Activated CD4-positive, alpha-beta memory T cell treated with anti-CD3 and anti-CD28 coated beads, Interleukin-2, amount 10 ng/mL, durations not matched to agents 7 days and 5 days (primary cell): ENCODE measurements at places on chromosomes 11 and 22.
A peak's percentile ranks its signal among the peaks of the same experiment; 100 is the strongest.

DNA sequence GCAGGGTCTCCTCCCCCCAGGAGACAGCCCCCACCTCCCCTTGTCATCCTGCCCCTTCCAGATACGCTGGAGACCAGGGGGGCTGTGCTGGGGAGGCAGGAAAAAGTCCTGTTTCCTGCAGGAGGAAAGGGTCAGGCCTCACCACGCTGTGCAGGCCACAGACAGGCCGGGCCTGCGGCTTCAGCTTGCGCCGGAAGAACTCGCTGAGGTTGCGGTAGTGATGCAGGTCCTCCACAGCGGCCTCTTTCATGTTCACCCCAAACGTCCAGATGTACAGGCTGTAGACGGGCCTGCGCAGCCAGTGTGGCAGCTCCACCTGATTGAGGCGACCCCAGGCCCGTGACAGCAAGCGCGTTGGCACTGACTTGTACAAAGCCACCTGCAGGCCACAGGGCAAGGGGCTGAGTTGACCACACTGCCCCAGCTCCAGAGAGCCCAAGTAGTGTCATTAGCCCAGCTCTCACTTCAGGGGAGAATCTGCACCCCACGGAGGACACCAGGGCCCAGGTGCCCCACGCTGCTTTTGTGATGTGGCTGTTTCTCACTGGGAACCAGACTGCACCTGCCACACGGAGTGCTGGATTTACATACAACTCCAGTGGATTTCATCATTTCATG is 40.4 kb downstream of the PISD start:
- H3K27me3 ChIP-seq = no peaks in the 10 kb centered on the region
- H3K4me1 ChIP-seq = peaks cover 7% of the 10 kb centered on the region
- DNase-seq = no peak

- no peak overlapping the region for H3K27ac ChIP-seq
- no peak for DNase-seq
- H3K4me3 ChIP-seq = no peak overlapping the region
- peaks cover 11% of the 10 kb centered on the region for H3K27me3 ChIP-seq
- H3K36me3 ChIP-seq = no peaks in the 10 kb centered on the region
Observed at GRCh38 chr11:83475760-83476159, 189.6 kb upstream of the CCDC90B start.

DNA sequence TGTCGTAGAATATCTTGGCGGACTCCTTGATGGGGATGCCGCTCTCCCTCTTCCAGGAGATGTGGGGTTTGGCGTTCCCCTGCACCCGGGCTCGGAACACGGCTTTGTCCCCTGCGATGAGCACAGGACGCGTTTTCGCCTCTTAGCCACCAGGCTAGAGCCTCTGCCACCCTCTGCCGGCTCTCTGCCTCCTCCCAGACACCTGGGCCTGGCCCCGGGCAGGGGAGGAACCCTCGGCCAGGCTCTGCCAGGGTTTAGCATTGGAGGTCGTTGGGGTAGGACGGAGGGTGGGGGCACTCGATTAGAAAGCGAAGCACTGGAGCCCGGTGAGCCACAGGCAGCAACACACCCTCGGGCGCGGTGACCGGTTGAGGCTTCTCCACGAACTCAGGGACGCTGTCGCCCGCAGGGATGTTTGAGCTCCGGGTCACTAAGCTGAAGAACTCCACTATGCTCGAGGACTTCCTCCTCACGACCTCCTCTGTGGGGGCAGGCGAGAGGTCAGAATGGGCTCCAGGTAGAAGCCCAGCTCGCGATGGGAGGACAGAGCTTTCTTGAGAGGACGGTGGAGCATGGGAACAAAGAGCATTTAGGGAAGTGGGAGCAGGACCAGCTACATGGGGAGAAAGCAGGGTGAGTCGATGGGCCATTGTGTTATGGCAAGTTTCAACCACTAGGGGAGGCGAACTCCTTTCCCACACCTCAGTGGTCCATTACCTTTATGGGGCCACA is 4.3 kb downstream of the IGSF22 start:
- H3K4me3 ChIP-seq = peak overlapping the region; percentile 80
- H3K27ac ChIP-seq = peak overlapping the region; percentile 31
- H3K27me3 ChIP-seq = peaks cover 11% of the 10 kb centered on the region
- DNase-seq = peak; percentile 54
- H3K4me1 ChIP-seq = peaks cover 12% of the 10 kb centered on the region

- H3K4me3 ChIP-seq = no peak overlapping the region
- H3K27ac ChIP-seq = no peak overlapping the region
- H3K4me1 ChIP-seq = peaks cover 42% of the 10 kb centered on the region
- no peak for DNase-seq
Observed at GRCh38 chr22:36204632-36205015, 3.0 kb upstream of the APOL4 start.

DNA sequence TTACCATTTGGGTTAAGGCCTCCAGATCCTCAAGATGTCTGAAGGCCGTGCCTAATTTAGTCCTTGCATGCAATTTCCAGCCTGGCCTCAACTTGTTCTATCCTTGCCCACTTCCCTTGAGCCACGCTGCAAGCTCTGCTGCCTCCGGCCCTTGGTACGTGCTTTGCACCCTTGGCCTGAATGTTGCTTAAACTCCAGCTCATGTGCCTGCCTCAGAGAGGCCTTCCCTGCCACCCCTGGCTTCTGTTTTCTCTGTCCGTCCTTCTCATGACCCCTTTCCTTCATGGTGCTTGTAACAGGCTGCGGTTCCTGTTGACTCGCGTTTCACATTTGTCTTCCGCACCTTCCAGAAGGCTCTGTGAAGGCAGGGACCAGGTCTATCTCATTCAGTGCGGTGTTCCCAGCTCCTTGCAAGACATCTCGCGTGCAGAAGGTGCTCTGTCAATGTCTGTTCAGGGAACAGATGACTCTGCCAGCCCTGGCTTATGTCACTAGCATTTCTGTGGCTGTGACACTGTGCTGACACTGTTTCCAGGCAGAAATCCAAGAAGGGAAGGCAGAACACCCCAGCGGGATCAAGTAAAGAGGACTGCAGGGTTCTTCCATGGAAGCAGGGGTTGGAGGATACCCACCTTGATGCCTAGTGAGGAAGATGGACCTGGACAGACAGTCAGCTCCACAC is 61.8 kb downstream of the FBLN1 start:
- H3K27ac ChIP-seq = no peak overlapping the region
- H3K36me3 ChIP-seq = no peaks in the 10 kb centered on the region
- H3K4me1 ChIP-seq = no peaks in the 10 kb centered on the region
- no peak overlapping the region for H3K4me3 ChIP-seq

DNA sequence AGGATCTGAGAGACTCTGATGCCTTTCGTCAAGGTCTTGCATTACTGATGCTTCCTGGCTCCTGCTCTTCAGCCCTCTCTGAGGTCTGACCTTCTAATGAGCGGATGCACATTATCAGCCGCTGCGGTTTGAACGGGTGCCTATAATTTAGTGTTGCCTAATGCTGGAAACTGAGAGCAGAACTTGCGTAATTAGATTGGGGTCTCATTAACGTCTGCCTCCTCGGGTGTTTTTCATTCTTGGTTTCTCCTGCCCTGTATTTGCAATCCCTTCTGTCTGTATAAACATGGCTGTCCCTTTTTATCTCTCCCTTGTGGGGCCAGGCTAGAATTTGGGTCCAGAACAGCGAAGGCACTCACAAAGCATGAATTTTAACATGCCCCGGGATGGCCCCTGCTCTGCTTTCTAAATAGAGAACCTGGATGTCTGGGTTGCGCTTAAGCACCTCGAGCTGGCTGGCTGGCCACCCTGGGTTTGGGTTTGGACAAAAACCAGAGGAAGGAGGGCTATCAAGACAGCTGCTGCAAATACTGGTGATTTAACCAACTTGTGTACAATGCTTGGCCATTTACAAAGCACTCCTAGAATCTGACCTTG is 118.6 kb downstream of the TIMP3 start:
- peaks cover 2% of the 10 kb centered on the region for H3K27me3 ChIP-seq
- no peak overlapping the region for H3K27ac ChIP-seq
- DNase-seq = no peak
- no peaks in the 10 kb centered on the region for H3K4me1 ChIP-seq

- H3K4me3 ChIP-seq = no peak overlapping the region
- no peak overlapping the region for H3K27ac ChIP-seq
- no peak for DNase-seq
Observed at GRCh38 chr22:44489817-44490216, 8.2 kb downstream of the RTL6 start.

GRCh38 chr11:57772562-57772961 is 11.0 kb downstream of the CTNND1 start:
- H3K36me3 ChIP-seq = no peaks in the 10 kb centered on the region
- DNase-seq = no peak
- H3K27me3 ChIP-seq = no peaks in the 10 kb centered on the region
- no peak overlapping the region for H3K27ac ChIP-seq

- peak overlapping the region; percentile 85 for H3K27ac ChIP-seq
- no peaks in the 10 kb centered on the region for H3K27me3 ChIP-seq
- H3K4me3 ChIP-seq = peak overlapping the region; percentile 86
- peaks cover 32% of the 10 kb centered on the region for H3K4me1 ChIP-seq
- no peaks in the 10 kb centered on the region for H3K36me3 ChIP-seq
Observed at GRCh38 chr11:66855574-66856495, 1.0 kb upstream of the LRFN4 start.

GRCh38 chr11:19714387-19715363 is 2.0 kb downstream of the NAV2 start:
- peak overlapping the region; percentile 70 for H3K4me3 ChIP-seq
- peaks cover 2% of the 10 kb centered on the region for H3K36me3 ChIP-seq
- no peak overlapping the region for H3K27ac ChIP-seq
- DNase-seq = no peak
- H3K27me3 ChIP-seq = peaks cover 41% of the 10 kb centered on the region
- H3K4me1 ChIP-seq = peaks cover 26% of the 10 kb centered on the region

DNA sequence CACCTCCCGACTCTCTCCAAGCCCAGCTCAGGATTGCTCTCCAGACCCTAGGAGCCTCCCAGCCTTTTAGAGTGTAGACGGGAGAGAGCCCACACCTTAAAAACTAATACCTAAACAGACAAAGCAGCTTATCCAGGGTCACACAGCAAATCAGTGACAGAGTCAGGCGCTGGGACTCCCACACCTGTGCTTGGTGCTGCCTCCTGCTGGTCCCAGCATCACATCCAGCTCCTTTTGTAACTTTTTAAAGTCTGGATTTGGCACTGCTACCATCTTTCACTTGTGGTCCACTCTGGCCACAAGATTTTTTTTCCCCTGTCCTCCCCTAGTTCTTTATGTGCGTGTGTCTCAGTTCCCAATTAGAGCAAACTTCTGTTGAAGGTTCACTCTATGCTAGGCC is 4.7 kb downstream of the ANO1 start:
- no peak for DNase-seq
- no peak overlapping the region for H3K27ac ChIP-seq
- H3K4me1 ChIP-seq = no peaks in the 10 kb centered on the region
- no peaks in the 10 kb centered on the region for H3K36me3 ChIP-seq
- no peak overlapping the region for H3K4me3 ChIP-seq

DNA sequence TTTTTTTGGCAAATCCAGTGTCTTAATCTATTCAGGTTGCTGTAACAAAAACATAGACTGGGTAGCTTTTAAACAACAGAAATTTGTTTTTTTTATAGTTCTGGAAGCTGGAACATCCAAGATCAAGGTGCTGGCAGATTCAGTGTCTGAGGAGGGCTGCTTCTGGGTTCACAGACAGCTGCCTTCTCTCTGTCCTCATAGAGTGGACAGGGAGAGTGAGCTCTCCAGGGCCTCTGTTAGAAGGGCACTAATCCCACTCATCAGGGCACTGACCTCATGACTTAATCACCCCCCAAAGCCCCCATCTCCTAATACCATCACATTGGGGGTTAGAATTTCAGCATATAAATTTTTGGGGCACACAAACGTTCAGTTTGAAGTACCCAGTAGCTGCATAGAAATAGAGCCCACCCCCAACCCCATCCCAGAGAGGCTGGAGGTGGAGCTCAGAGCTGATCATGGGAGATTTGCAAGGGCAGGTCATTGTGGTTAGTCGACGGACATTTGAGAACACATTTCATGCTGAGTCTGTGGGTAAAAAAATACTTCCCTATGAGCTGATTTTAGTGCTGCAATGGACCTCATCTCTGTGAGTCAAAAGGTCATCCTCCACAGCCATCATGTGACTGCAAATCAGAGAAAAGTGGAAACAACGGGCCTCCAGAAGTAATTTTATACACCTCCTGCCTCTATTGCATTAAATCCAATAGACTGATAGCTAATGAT is 203.1 kb upstream of the CADM1 start:
- H3K36me3 ChIP-seq = no peaks in the 10 kb centered on the region
- H3K4me1 ChIP-seq = peaks cover 5% of the 10 kb centered on the region
- H3K4me3 ChIP-seq = no peak overlapping the region
- DNase-seq = no peak

- no peak for DNase-seq
- peak overlapping the region; percentile 73 for H3K27ac ChIP-seq
- peaks cover 77% of the 10 kb centered on the region for H3K4me1 ChIP-seq
- H3K4me3 ChIP-seq = peak overlapping the region; percentile 6
Observed at GRCh38 chr11:123434911-123435310, 4.8 kb downstream of the GRAMD1B start.

DNA sequence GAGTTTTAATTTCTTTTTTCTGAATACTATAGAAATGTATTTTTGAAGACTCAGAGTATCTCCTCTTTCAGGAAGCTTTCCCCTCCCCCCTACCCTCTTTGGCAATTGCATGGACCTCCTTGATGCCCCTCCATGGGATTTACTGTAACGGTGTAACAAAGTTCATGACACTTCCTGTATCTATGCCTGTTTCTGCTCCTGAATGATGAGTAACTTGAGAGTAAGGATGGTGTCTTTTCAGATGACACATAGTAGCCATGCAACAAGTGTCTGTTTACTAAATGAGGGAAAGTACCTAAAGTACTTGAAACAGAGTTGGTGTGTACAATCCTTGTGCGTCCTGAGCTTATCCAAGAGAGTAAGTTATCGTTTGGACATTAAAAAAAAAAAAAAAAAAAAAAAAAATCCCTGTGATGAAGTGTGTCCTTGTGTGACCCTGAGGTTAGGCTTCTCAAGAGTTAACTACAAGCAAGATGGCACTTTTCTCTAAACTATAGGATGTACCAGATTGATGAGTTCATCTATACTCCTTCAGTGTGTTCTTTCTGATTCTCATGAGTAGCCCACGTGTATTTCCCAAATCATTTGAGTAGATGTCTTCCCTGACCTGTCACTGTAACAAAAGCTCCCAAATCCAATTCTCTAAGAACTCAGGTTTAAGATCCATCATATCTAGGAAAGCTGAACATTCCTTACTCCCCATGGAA is 7.4 kb downstream of the ETS1 start:
- no peaks in the 10 kb centered on the region for H3K36me3 ChIP-seq
- H3K4me3 ChIP-seq = no peak overlapping the region
- peaks cover 31% of the 10 kb centered on the region for H3K4me1 ChIP-seq
- peak overlapping the region; percentile 50 for H3K27ac ChIP-seq

- no peaks in the 10 kb centered on the region for H3K4me1 ChIP-seq
- no peaks in the 10 kb centered on the region for H3K36me3 ChIP-seq
- H3K27me3 ChIP-seq = no peaks in the 10 kb centered on the region
- H3K27ac ChIP-seq = no peak overlapping the region
- DNase-seq = no peak
- H3K4me3 ChIP-seq = no peak overlapping the region
Observed at GRCh38 chr11:109184376-109184775, 237.6 kb upstream of the C11orf87 start.

DNA sequence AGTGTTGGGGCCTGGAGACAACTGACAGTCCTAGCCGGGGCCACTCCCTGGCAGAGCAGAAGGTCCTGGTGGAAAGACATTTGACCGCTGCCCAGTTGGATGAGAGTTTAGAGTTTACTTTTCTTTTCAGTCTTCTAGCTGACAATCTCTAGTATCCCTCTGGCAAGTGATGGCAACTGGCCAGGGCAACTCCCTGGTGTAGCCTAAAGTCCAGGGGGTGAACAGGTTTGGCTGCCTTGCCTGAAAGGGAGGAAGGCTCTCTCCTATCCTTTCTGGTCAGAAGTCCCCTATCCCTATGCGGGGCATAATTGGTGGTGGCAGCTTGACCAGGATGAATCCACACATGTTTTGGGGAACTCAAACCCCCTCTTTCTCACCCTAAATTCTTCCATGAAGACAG is 16.8 kb upstream of the MSANTD2 start:
- no peak for DNase-seq
- no peak overlapping the region for H3K27ac ChIP-seq
- H3K36me3 ChIP-seq = no peaks in the 10 kb centered on the region
- peaks cover 63% of the 10 kb centered on the region for H3K27me3 ChIP-seq
